ENCODE measurements at places on chromosomes 4 and X. TPM values are rescaled to one million over a fixed set of nuclear protein-coding genes. Genes with fewer than 3 reads are reported as not detected.

GRCh38 chrX:13685126-13685763 lies 3.7 kb upstream of the RAB9A start:
- peak; percentile 52 for DNase-seq

DNA sequence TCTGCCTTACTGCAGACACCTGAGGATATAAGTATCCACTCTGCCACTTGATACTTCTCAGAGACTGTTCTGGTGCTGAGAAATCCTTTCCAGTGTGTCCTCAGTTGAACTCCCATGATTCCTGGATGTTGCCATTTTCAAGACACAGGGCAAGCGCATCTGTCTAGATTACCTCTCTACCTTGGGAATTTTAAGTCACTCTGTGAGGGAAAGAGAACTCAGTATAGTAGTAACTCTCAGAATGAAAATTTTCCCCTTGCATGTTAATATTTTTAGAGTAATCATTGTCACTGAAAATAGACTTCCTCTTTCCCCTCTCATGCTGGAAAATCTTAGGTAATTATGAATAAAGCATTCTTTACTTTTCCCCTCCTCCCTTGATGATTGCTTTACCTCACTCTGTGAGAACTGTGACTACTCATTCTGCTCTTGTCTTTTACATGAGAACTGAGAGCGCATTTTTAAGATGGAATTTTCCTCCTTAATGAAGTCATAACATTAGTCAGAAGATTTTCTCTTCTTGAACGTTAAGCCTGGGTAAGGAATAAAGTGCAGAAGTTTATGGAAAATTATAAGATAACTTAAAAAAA lies 45.0 kb downstream of the TET2 start:
- DNase-seq: no peak

GRCh38 chr4:139913995-139914598 lies 239.9 kb downstream of the MAML3 start:
- no peak for DNase-seq

DNA sequence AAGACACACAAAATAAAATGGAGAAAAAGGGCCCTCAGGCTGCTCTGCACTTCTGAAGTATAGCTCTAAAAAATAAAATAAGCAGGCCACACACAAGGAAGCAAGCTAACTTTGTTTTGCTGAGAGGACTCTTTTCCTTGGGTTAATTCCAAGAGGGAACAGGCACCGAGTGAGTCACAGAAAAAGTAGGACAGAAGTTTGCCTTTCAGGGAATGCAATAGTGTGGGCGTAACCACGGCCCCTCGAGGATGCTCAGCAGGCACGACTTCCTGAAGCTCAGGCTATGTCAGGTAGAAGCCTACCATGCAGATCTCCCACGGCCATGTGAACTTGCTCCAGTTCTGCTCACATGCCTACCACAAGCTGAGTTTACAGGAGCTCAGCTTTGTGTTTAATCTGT lies 22.1 kb downstream of the PPP1R2C start:
- DNase-seq: peak; percentile 31

The CYTL1 gene
- total RNA-seq: not detected

DNA sequence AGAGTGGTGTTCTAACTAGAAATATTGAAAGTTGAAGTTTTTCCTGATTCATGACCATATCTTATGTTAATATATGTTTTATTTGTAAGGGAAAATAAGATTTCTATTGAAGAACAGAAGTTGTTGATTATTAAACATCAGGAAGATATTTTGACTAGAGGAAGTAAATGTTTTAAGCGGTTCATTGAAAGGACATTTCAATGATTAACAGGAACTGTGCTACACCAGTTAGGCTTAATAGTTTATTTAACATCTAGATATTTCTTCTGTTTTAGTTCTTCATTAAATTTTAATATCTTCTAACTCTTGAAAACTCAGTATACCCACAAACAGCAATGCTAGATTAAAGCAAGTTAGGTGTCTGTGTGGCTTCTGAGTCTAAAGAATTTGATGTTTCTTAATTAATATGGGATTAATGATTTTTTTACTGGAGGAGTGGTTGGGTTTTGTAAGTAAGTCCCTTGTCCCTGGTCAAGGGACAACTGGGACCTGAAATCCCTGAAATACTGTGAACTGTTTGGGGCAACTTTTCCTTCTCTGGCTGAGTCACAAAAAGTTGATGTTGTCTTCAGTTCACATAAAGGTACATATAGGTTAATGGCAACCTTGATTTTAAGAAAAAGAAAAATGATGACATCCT lies 42.9 kb upstream of the CYP4V2 start:
- no peak for DNase-seq

DNA sequence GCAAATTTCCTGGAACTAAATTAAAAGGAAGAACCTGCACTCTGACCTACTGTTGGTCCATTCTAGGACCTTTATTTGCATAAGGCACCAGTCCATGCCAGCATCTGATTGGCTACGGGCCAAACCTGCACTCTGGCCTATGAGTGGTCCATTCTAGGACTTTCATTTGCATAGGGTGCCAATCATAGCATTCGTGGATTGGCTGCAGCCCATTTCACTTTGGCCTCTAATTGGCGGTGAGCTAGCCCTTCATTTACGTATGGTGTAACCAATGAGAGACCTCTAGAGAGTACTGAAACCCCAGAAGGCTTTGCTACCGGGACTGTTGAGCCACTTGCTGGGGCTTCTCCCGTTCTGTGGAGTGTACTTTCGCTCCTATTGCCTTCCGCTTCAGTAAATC lies 6.1 kb upstream of the RNF175 start:
- no peak for DNase-seq

All from A172 (cell line).